Forelimb muscle (tissue), 1 donor: ENCODE measurements at places on chromosomes 12 and 14. TPM values are rescaled to one million over a fixed set of nuclear protein-coding genes. Genes with fewer than 3 reads are reported as not detected.

DNA sequence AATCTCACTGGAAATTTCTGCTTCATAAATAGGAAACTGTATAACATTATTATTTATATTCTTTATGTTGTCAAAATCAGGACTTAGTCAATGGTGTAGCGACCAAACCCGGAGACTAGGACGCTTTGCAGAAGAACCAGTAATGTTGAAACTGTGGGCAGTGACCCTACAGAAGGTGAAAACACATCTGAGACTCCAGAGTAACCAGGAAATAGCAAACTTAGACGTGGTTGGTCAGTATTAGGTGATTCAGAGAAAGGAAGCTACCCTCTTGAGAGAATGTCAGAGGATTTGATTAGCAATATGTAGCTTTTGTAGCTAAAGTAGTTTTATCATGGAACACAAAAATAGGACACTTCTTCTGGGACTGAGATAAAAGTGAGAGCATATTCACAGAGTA is 381.9 kb downstream of the SLC16A7 start:
- DNase-seq = no peak

DNA sequence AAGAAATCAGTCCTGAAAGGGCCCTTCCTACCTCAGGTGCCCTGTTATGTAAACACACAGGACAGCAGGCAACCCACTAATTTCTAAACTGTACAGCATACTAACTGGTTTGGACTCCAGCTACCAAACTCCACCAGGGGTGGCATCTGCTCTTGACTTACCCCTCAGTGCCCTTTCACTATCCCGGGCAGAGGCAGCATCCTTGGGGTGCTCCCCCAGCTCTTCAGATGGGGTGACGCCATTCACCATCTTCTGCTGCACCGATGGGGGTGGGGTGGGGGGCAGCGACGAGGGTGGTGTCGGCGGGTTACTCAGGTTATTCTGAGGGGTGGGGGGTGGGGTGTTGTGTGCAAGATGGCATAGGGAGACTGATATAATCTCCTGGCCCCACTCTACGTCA is 11.5 kb upstream of the PRKAG1 start:
- no peak for DNase-seq

GRCh38 chr12:25051656-25052195 is 102.8 kb upstream of the BCAT1 start:
- DNase-seq = no peak

DNA sequence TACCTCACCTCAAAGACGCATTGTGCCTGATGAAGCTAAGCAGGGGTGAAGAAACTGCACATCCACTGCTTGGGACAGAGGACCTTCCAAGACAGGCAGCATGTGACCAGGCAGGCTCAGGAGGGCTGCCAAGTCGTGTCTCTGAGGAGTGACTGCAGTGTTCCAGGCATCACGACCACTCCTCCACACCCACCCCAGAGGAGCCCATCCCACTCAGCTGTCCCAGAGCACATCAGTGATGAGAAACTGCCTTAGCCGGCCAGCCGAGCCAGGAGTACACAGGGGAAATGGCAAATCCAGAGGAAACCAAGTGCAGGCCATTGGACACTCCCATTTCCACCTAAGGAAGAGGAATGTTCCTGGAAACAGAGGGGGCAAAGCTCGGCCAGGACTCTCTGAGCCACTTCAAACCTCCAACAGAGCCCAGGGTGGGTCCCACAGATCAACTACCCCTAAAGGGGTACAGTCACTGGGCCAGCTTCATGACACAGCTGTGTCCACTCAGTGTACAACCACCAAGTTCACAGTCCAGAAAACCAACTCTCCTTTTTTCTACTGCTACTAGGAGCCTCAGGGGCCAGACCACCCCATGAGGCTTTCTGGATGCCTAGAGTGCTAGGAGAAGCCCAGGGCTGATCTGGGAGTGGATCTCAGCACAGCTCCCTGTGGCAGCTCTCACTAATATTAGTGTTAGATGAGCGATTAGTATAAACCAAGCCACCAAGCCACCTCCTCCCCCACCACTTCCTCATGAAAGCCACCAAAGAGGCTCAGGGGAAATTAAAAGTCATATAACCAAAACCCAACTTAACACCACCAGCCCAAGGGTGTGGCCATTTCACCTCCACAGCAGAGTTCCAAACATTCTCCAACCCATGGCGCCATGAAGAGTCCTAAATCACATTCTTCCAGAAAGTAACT is 15.4 kb downstream of the PXN start:
- DNase-seq = no peak

DNA sequence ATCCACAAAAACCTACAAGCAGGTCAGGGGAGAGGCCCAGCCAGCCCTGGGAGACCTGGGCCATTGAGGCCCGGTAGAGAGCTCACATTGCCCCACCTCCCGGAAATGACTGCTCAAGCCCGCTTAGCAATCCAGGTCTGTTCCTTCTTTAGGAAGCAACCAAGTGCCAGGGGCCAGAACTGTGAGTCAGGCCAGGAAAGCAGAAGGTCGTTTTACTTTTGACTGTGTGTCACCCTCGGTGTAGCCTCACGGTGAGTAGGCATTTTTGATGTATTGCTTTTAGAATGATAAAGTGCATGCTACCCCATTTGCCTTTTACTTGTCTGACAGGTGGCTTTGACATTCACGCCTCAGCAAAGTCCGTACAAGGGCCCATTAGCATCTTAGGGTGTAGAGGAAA is 25.4 kb upstream of the PWP1 start:
- no peak for DNase-seq

- DNase-seq = no peak
Observed at GRCh38 chr14:56854325-56854724, 44.0 kb upstream of the OTX2 start.

DNA sequence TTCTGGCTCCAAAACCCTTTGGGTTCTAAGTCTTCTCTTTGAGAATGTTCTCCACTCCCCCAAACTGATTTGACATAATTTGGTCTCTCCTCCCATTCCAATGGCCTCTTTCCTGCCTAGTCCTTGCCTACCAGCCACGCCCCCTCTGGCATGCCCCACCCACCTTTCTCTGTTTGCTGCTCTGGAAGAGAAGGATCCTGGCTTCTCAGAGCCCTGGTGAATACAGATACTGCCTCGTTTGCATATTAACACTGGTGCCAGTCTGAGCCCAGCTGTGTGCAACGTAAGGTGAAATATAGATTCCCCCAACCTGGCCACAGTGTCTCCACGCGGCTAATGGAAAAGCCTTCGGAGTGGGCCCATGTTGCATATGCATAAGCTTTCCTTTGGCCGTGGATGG is 79.7 kb downstream of the PAPOLA start:
- DNase-seq = no peak

GRCh38 chr14:92430686-92431085 is 82.9 kb upstream of the RIN3 start:
- no peak for DNase-seq

- DNase-seq = no peak
Observed at GRCh38 chr12:6092784-6093722, 31.4 kb downstream of the VWF start.

The KERA gene
- polyA plus RNA-seq = 38.1 TPM

DNA sequence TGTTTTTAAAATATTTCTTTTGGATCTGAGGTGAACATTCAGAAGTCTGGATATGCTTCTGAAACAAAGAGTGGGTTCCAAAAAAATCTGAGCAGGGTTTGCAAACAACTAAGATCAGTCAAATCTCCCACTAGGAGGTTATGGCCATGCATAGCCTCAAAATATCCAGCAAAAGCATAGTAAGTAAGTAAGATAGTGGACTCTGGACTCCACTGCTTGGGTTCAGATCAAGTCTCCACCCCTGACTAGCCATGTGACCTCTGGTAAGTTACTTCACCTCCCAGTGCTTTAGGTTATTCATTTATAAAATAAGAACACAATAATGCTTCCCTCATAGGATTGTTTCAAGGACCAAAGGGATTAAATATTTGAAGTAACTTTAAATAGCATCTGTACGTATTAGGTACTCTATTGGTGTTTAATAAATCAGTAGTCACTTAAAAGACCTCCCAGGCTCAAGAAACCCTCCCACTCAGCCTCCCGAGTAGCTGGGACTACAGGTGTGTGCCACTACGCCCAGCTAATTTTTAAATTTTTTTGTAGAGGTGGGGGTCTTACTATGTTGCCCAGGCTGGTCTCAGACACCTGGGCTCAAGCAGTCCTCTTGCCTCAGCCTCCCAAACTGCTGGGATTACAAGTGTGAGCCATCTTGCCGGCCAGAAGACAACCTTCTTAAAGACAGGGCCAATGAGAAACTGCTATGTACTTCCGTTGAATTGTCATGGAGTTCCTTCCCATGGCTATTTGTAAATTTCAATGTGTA is 95.7 kb upstream of the SOX5 start:
- no peak for DNase-seq

DNA sequence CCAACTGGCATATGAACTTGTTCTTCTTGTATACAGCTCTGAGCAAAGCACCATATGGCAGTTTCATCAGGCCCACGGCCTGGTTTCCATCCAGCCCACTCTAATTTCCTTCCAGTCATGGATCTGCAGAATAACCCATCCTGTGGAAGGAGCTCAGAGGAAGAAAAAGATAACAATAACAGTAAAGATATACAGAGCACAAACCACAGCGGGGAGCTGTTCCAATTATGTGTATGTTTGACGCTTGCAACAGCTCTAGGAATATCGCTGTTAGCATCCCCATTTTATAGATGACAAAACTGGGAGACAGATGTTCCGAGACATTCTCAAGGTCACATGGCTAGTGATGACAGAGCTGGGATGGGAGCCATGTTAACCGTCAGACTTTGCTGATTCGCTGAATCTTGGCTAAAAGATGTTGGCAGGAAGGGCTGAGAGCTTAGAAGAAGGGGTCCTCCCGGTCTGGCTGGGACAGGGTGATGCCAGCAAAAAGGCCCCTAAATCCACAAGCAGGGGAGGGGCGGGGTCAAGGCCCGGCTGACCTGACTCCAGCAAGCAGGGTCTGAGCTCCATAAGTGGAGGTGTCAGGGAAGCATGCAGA is 34.4 kb upstream of the CIPC start:
- no peak for DNase-seq

DNA sequence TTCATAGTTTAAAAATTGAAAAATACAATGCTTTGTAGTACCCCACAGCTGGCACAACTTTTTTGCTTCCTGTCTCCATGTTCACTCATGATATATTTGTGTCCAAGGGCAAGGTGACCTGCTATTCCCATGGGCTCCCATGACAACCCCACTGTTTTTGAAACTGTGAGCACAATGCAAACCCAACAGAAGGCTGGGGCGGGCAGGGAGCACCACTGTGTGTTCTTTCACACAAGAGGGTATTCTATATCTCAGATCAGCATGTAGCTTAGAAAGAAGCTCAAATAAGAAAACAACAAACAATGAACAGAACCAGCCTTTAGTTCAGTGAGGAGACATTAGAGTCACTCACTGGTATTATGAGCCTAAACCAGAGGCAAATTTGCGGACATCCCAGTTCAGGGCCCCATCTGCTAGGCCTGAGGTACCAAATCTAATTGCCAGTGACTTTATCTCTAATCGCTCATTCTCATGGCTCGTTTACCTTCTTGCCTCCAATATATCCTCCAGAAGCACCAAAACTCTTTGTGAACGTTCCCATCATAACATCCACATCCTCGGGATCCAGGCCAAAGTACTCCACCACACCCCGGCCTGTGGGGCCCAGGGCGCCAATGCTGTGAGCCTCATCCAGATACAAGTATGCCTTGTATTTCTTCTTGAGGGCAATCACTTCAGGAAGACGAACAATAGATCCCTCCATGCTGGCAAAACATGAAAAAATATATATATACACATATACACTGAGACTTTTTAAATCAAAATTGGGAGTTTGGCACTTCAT is 56.4 kb upstream of the ISM2 start:
- DNase-seq = no peak

DNA sequence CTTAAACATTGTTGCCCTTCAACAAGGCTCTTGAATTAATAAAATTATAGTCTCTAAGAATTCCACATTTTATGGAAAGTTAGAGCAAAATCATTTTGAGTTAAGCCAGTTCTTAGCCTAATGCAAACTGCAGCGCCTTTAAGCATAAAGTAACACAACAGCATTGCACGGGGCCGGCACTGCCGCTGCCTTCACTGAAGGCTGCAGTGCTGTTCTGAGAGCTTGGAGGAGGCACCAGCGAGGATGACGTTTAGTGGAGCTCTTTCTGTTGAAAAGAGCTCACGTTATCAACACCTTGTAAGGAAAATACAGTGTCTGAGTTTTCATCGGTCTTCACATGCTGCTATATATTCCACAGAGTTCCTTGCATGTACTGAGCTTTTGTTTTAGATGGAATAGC is 38.3 kb upstream of the DYNC1H1 start:
- no peak for DNase-seq

DNA sequence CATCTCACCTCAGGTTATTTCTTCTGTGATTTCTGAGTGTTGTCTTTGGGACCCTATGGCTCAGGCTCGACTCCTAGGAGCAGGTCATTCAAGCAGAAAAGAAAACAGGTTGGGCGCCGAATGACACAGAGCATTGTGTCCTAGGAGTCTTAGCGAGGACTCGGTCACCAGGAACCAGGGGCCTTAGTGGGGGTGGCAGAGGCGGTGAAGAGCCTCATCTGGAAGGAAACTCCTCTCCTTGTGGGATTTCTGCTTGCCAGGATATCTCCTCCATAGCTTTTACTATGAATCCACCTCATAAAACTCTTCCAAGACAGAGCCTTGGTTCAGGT is 630 bp downstream of the PLEKHH1 start:
- DNase-seq = no peak

DNA sequence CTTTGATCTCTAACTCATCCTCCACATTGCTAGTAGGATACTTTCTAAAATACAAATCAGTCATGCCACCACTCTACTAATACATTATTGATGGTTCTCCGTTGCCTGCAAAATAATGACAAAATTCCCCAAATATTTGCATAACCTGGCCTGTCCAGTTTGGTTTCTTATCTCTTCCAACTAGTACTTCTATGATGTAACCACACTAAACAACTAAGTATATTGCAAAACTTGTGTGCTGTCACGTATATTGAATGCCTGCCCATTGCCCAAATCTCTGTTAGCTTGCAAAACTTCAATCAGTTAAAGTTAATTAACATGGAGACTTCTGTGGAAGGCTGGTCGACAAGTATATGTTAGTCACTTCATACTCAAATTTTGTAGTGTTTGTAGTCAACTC is 6.5 kb downstream of the OR6C74 start:
- no peak for DNase-seq

DNA sequence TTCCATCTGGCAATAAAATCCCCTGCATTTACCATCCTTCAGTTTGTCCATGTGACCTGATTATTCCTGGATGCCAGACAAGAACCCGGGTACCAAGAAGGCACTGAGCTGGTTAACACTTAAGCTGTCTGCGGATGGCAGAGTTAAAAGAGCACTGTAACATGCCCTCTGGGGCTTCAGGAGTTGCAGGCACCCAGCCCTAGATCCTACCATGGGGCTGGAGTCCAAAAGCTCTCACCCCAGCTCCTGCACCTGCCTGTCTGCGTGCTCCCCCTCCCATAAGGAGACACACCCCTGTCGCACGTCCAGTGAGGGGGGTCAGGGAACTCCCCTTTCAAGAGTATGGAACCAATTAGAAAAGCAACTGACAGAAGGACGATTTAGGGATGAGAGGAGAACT is 14.6 kb upstream of the FBXO34 start:
- no peak for DNase-seq

The KLRC4 gene
- not detected for polyA plus RNA-seq

GRCh38 chr12:93886533-93887511 is 209.6 kb downstream of the CRADD start:
- DNase-seq = no peak

- DNase-seq = no peak
Observed at GRCh38 chr12:25361511-25361910, 110.8 kb upstream of the KRAS start.

The GDF3 gene
- polyA plus RNA-seq = not detected
